ENCODE measurements at places on chromosomes 4 and X.

GRCh38 chrX:623599-624315, 6.8 kb upstream of the SHOX start:
- no peak for DNase-seq

GRCh38 chr4:82753725-82754410, 44.7 kb downstream of the SCD5 start:
- DNase-seq: no peak

- no peak for DNase-seq
Observed at GRCh38 chr4:105620640-105621323, 68.4 kb downstream of the ARHGEF38 start.

GRCh38 chr4:8039290-8039689, 99.6 kb upstream of the AFAP1 start:
- DNase-seq: no peak

DNA sequence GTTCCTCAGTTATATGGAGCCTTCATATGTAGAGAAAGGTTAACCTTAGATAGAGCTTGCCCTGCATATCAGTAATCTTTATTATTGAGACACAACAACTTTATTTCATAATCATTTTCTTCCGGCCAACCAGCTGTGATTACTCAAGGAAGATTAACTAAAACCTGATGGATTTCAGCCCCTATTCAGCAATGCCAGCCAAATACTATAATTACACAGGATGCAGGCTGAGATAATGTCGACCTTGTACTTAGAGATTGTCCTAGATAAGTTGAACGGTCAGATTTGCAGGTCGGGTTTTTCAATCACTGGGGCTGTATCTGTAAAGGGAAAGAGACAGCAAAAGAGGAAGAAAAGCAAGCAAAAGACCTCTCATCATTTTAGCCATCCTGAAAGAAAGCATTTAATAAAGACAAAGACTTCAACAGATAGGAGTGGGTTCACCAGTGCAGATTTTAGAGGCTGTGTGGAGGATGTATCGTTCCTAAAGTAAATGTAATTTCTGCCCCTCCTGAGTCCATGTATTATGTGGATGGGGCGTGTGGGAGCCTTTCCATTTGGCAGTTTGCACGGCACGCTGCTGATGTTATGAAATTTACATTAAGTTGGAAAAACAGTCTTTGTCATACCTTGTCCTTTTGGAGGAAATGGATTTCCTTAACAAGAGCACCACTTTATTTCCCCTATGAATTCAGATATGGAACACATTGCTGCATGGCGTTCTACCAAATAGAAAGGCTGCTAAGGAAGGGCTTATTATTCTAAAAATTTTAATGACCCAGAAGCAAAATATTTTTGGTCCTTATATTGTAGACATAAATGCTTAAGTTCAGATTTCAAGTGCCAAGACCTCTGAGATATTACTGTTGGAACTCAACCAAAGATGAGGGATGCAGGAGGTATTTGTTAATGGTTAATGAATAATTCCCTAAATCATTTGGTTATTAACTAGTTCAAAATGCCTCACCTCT, 496.7 kb downstream of the SPRY1 start:
- no peak for DNase-seq

GRCh38 chrX:121755541-121755940, 708.1 kb downstream of the GLUD2 start:
- no peak for DNase-seq

- no peak for DNase-seq
Observed at GRCh38 chr4:110778521-110778920, 155.6 kb upstream of the PITX2 start.
